ENCODE measurements at places on chromosomes 11 and 22.

GRCh38 chr11:3916962-3917361, 61.5 kb downstream of the STIM1 start:
- DNase-seq, result no peak

DNA sequence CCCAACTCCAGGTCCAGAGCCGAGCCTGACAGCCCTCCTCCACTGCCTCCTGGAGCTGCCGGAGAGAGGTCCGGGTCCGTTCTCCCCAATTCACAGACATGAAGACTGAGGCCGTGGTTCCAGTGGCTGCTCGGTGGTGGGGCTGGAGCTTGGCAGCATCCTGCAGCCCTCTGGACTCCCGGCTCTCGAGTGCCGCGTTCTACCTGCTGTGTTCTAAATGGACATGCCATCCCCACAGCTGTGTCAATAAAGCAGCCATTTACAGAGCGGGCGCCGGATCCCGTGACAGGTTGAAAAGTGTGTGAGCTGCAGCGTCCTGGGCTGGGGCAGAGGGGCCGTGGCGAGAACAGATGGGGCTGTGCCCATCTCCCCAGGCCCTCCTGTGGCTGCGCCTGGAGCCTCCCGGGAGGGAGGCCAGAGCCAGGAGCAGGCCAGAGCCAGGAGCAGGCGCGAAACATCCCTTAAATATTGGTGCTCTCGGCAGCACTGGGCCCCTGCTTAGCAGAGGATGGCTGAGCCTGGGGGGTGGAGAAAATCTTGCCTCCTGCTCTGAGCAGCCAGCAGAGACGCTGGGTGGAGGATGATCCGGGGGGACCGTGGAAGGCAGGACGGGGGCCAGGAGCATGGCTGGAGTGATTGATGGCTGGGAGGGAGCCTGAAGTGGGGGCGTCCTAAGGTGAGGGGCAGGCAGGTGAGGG, 46.2 kb downstream of the FLRT1 start:
- DNase-seq, result no peak

GRCh38 chr11:105219269-105219668, 79.7 kb upstream of the CARD18 start:
- no peak for DNase-seq

DNA sequence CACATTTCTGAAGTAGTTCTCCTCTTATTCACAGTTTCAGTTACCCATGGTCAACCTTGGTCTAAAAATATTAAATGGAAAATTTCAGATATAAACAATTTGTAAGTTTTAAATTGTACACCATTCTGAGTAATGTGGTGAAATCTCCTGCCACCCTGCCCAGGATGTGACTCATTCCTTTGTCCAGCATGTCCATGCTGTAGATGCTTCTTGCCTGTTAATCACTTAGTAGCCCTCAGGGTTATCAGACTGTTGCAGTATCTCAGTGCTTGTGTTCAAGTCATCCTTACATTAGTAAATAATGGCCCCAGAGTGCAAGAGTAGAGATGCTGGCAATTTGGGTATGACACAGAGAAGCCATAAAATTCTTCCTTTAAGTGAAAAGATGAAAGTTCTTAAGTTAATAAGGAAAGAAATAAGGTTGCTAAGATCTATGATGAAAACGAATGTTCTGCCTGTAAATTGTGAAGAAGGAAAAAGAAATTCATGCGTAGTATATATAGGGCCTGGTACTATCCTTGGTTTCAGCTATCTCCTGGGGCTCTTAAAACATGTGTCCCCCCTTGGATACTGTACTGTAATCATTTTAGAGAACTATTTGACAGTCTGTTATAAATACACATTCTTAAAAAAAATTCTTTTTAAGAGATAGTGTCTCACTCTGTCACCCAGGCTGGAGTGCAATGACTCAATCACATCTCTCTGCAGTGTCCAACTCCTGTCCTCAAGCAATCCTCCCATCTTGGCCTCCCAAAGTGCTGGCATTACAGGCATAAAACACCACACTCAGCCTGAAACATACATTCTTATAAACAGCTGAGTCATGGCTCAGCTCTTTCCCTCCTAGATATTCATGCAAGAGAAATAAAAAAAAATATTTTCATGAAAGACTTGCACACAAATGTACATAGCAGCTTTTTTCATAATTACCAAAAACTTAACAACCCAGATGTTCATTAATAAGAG, 31.3 kb downstream of the MTNR1B start:
- DNase-seq, result no peak

DNA sequence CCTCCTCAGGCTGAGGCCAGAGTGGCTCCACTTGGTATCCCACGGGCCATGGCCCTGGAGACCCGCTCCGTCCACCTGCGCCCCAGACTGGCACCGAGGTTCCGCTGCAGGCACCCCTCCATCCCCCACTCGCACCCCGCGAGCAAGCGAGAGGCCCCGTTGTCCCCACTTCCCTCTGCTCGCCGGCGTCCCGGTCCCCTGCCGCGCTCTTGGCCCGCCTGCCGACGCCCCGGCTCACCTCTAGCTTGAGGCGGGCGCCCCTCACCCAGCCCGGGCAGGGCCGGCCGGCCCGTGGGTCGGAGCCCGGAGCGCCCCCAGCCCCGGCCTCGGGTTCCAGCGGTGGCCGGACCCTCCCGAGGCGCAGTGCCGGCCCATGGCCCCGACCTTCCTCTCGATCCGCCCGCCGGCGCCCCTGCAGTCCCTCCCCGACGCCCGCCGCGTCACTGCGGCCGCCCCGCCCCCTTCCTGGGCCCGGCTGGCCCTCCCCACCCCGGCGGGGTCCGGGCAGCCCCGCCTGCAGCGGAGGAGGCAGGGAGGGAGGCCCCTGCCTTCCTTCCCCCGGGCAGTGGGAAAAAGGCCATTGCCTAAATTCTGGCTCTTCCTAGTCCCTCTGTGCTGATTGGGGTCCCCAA, at the start of gene PITPNM1:
Gene PITPNM1, minus strand, starts transcription at position 414 of the 632 bp plus-strand sequence. CDS start 1,183 bp downstream, outside the sequence.
- peak; percentile 86 for DNase-seq

DNA sequence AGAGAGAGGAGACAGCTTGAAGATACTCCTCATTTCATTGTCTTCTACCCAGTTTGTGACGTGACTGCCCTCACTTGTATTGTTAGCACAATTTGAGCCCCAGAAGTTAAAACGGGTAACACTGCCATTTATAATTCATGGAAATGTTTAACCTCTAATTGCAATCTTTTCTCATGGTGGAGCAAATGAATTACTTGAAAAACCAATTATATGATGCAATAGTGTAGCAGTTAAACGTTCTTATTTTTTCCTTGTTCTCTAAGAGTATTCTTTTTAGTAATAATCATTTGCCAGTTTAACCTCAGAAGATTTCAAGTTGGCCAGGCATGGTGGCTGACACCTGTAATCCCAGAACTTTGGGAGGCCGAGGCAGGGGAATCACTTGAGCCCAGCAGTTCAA, 56.6 kb downstream of the CDON start:
- no peak for DNase-seq

DNA sequence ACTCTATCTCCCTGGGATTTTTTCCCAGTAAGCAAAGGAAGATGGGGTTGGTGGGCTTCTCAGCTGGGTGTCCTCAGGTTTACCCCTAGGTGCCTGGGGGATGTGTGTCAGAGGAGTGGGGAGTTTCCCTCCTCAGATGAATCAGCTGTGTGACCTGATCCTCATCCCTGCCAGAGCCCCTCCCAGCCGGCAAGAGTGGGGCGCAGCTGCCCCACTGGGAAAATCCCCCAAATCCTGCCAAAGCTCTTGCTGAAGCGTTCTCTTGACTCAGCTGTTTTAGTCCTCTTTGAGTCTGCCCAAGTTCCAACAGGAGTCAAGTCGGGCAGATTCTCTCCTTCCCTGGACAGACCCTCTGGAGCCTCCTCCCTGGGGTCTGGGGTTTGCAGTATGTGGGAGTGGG, 6.0 kb downstream of the C11orf68 start:
- no peak for DNase-seq

DNA sequence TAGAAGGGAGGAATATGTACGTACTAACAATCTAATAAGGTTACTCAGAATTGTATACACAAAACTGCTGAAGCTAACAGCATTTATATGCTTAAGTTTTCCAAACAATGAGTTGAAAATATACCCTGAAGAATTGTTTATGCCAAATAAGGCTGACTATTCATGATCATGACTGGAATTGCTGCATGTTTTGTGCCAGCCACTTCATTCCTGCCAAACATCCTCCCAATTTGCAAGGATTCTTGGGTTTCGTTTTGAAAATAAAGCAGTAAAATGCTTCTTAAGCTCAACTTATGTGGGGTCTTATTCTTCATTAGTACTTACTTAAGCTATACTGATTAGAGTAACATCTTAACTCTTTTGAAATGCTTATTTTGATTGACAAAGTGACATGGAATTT, 149.0 kb downstream of the SPON1 start:
- no peak for DNase-seq

GRCh38 chr11:299951-300735, 817 bp upstream of the IFITM5 start:
- peak; percentile 61 for DNase-seq

DNA sequence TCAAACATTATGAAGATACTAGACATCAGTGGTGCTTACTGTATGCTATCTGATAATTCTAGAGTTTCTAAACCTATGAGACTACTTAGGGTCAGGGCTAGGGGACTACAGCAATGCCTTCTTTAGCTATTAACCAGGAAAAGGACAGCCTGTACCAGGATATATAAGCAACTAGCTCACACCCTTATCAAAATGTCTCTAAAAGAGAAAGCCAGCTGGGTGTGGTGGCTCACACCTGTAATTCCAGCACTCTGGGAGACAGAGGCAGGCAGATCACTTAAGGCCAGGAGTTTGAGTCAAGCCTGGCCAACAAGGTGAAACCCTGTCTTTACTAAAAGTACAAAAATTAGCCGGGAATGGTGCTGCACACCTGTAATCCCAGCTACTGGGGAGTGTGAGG, 55.8 kb downstream of the RAB6A start:
- DNase-seq, result no peak

DNA sequence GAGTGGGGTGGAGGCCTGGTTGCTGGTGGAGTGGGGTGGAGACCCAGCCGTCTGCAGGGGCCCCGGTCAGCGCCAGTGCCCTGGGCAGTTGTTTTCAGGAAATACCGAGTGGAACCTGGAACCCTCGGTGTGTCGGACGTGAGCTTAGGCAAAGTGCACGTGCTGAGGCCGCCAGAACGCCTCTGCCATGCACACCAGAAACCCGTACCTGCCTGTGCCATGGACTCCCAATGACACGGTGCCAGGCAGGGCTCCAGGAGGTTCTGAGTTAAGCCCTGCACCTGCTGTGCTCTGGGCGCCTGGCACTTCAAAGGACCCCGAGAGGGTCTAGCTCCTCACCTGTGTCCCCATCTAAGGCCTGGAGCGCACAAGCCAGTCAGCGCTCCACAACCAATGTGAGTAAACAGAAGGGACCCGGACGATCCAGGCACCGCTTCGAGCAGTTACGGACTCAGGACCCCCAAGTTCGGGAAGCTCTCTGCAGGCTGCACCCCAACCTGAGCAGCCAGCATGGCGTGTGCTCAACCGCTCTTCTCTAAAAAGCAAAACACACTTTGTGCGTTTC, 12.3 kb downstream of the TOLLIP start:
- no peak for DNase-seq

DNA sequence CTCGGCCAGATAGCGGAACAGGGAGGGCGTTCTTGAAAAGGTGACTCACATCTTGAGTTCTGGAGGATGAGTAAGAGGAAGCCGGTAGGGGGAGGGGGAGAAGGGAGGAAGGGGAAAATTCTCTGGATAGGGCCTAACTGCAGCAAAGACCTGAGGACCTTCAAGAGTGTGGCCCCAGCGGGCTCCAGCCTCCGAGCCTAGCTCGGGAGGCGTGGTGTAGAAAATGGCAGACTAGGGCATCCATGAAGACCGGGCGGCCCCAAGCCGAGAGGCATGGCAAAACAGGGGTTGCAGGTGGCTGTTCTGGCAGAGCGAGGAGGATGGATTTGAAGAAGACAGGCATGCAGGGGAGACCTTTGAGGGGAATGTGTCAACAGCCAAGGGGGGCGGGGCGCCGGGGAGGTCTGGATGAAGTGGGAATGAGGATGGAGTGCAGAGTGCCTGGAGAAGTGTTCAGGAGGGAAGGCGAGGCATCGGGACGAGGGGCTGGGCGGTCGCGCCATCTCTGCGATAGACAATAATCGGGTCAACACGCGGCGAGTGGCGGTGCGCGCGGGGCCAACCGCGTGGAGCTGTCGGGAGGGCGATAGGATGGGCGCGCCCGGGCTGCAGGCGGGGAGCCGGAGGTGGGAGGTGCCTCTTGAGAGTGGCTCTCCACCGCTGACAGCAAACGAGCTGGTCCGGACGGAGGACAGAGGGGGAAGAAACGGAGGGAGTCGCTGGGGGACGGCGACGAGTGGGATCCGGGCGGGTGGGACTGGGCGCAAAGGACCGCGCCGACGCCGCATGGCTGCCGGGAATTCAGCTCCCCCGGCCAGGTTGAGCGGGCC, 40.0 kb upstream of the CREB3L1 start:
- DNase-seq, result peak; percentile 80

DNA sequence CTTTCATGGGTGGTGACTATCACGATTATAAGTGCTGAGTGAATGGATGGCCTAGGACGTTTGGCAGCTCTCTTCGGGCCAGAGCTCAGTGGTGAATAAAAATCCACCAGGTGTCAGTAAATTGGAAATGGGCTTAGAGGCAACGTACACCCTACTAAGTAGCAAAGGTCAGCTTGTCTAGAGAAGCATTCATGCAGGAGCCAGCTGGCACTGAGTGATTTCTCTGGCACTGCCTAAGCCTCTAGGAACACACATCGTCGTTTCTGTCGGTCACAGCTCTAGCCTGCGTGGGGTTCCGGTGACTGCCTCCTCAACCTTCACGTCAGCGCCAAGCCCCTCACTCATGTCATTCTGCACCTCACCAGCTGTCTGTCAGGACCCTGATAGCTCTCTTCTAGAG, 192.4 kb upstream of the NTM start:
- DNase-seq, result no peak

DNA sequence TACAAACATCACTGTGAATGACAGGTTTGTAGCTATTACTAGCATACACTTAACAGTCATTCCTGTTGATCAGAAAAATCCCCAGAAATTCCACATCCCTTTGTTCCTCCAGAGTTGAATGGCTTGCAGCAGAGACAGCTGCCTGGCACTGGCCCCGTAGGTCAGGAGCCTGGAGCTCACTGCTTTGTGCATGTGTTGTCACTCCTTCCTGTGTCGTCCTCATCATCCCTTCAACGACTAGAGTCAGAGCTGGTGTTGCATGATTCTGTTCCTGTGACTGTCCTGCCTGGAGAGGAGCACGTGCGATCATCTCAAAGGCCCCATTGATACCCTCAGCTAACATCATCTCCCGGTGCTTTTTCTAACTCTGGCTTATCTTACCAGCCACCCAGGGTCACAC, 58.3 kb downstream of the LDLRAD3 start:
- no peak for DNase-seq

GRCh38 chr22:31442768-31443489, 43.5 kb downstream of the DRG1 start:
- DNase-seq, result no peak

- no peak for DNase-seq
These were observed 1780.5 kb downstream of the LRRC4C start for GRCh38 chr11:39678996-39679395.

Measured in hepatocyte (in vitro differentiated cells).